Effector memory CD4-positive, alpha-beta T cell (primary cell): ENCODE measurements at places on chromosomes 2 and 18.

GRCh38 chr2:120345608-120346007 is 328 bp upstream of the INHBB start:
- DNase-seq, result no peak

GRCh38 chr2:74507926-74508520 is 528 bp upstream of the PCGF1 start:
- DNase-seq, result no peak

DNA sequence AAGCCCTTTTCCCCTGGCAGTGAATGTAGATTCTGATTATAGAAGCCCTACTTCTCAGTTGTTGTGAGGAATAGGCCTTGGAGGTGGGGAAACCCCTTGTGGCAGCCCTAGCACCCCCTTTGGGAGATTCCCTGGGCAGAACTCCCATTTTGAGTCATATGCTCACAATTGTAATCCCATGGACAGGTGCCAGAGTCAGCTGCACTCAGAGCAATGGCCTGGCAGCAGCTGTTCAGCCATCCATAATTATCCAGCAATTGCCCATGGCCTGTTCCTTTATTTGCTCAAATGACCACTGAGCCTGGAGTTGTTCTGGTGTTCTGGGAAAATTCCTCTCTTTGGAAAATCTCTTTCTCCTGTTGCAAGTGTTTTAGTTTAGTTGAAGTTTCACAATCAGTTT is 71.7 kb downstream of the PTRHD1 start:
- no peak for DNase-seq

GRCh38 chr2:65055422-65056214 is 598 bp upstream of the CEP68 start:
- DNase-seq, result no peak

GRCh38 chr2:1686784-1687105 is 57.6 kb downstream of the PXDN start:
- no peak for DNase-seq

GRCh38 chr2:208361077-208361441 is 45.5 kb upstream of the PTH2R start:
- no peak for DNase-seq

GRCh38 chr2:230824406-230824978 is 40.2 kb upstream of the ITM2C start:
- DNase-seq, result peak; percentile 19

- no peak for DNase-seq
Observed at GRCh38 chr2:199727801-199728200, 123.2 kb downstream of the FTCDNL1 start.

DNA sequence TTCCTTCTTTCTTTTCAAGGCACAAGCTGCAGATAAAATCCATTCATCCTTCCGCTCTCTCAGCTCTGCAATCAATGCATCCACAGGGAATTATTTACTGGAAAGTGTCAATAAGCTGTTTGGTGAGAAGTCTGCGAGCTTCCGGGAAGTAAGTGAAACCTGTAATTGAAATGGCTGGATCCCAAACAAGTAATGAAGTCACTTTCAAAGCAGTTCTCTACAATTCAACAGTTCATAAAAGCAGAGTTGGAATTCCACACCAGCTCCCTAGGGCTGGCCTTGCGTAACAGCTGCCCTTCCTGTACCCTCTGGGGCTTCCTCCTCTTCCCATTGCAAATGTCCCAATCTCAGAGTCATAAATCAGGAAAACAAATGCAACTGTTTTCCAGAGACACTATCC is 9.6 kb downstream of the SERPINB2 start:
- DNase-seq, result no peak

- no peak for DNase-seq
Observed at GRCh38 chr2:27249159-27249890, 13.5 kb downstream of the SLC30A3 start.

DNA sequence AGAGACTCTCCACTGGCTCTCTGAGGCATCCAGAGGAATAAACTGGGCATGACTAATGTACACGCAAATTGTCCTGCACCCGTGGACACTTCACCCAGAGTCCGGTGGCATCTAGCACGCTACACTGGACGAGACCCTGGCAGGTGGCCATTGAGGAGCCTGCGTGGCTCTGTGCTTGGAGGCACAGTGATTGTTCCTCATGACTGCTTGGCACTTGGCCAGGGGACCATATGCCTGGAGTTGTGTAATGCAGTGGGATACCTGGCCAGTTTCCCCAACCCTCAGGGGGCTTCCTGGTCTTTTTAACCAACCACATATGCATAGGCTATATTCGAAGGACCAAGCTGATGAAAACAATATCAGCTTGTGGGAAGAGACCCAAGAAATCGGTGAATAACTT is 66.6 kb downstream of the MTCL1 start:
- no peak for DNase-seq

GRCh38 chr2:189142893-189143759 is 36.4 kb downstream of the COL5A2 start:
- peak; percentile 2 for DNase-seq

DNA sequence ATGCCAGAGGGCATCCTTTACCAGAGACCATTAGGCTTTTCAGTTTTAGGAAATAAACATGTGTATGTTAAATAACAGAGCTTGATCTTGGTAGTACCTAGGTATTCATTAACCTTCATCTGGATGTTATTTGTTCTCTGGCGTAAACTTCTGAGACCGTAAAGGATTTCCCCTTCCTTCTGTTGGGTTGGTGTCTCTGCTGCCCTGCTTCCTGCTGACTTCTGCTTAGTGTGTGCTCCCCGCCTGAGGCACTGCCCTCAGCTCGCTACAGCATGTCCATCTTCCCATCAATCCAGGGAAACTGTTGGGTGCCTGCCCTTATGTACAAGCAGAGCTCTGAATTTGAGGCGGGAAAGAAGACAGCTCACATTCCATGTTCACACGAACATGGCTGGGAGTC is 177.9 kb downstream of the TPGS2 start:
- no peak for DNase-seq

GRCh38 chr2:30136764-30137444 is 9.9 kb upstream of the YPEL5 start:
- DNase-seq, result no peak

DNA sequence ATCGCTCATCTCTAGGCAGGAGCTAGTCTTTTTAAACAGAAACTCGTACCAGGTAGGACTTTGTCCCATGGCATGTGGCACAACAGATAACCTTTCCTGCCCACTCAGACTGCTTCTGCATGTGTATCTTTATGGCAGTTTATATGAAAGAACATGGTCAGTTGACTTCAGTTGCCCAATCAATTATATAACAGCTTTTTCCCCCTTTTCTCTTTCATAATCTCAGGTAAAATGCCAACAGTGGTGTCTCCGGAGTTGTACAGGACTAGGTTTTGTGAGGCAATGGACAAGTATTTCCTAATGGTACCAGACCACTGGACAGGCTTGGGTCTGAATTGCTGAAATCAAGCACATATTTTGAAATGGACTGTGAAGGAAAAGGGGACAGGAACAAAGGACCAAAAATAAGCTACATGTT is 51.6 kb upstream of the PTH2R start:
- no peak for DNase-seq

DNA sequence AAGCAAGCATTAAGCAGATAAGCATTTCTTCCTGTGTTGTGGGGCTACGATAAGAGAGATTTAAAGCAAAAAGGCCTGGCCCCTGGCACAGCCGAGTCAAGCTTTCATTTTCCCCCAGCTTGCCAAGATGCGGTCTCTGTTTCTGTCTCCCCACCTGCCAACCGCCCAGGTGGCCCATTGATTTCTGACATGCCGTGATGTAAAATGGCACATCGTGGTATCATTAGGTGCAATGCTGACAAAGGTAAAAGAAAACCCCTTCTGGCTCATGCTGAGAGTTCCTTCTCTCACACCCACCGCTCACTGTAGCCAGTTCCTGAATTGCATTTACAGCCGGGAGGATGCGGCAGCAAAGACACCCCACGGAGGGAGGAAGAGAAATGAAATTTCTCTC is 62.8 kb downstream of the BOD1L2 start:
- DNase-seq, result no peak

- no peak for DNase-seq
Observed at GRCh38 chr2:203909261-203909967, 27.1 kb upstream of the ICOS start.

DNA sequence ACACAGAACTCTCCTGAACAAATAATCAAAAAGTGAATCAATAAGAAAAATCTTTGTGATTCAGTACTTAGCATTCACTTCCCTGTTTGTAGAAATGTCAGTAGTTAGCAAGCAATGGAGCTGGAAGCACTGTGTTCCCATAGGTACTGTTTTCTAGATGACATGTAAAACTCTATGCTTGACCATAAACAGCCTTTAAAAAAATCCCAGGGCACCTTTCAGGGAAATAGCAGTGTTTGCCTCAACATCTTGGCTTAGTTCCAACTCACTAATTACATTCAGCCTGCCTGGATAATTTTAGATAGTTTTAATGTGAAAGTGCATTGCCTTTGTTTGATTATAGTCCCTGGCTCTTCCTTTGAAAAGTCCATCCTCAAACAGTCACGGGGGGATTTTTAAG is 721.8 kb downstream of the ERBB4 start:
- DNase-seq, result no peak

DNA sequence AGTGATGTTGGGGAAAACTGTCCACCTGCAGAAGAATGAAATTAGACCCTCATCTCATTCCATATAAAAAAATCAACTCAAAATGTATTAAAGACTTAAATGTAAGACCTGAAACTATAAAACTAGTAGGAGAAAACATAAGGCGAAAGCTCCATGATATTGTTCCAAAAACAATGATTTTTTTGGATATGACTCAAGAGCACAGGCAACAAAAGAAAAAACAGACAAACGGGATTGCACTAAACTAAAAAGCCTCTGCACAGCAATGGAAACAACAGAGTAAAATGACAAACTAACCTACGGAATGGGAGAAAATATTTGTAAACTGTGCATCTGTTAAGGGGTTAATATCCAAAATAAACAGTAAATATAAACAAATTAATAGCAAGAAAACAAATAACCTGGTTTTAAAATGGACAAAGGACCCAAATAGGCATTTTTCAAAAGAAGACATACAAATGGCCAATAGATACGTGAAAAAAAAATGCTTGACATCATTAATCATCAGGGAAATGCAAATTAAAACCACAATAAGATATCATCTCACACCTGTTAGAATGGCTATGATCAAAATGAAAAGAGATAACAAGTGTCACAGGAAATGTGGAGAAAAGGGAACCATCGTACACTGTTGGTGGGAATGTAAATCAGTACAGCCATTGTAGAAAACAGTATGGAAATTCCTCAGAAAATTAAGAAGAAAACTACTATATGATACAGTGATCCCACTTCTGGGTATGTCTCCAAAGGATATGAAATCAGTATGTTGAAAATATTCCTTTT is 26.6 kb downstream of the LRRFIP1 start:
- DNase-seq, result no peak

GRCh38 chr2:48145845-48146452 is 239.7 kb upstream of the FBXO11 start:
- DNase-seq, result no peak

GRCh38 chr18:38427736-38428135 is 862.1 kb upstream of the CELF4 start:
- no peak for DNase-seq

DNA sequence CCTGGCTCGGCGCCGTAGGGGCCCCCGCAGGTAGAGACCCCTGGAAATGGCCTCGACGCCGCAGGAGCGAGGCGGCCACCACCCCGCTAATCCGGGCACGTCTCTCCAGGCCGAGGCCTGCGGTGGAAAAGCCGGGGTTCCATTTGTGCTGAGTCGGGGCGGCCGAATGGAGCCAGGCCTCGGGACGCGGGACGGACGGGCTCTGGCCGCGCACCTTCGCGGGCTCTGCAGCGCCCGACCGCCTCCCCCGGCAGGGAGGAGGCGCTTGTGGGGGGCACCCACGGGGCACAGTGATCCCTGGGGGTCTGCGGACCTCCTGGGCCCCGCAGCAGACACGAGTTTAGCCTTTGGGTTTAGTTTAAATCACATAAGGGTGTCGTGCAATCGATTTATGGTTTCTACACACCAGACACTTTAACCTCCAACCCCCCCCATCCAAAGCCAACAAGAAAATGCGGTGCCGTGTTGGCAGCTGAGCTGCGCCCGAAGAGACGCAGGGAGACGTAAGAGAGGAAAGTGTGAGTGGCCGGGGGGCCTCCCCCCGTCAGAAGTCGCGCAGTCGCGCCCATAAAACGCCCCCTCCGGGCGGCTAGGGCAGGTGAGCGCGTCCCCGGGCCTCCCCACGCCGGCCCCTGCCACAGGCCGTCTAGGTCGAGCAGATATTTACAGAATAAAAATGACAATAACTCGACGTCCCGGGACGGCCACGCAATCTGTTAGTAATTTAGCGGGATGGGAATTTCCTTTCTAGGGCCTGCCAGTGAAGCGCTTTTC is 1.0 kb upstream of the NFATC1 start:
- DNase-seq, result peak; percentile 55

- no peak for DNase-seq
Observed at GRCh38 chr2:20425371-20425881, 21.4 kb upstream of the RHOB start.

DNA sequence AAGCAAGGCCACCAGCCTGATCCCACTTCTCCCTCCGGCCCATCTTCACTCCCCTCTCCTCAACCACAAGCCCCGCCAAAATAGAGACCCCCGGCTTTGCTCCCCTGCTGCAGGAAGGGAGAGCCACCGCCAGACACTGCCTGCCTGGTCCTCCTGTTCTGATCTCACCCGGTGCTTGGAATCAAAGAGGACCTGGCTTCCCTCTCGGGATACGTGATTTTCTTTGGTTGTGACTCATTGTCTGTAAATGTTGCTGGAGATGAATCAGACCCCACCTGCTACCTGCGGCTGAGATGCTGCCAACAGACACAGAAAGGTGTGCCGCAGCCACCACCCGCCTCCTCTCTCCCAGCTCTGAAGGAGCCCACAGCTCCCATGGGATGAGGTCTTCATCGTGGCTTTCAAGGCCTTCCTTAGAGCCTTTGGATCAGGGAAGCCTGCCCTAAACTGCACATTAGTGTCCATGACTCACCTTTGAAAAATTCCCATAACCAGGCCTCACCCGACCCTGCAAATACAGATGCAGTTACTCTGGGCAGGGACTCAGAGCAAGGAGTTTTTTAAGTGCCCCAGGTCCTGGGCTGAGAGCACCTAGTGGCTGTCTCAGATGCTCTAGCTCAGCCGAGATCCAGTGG is 79.4 kb upstream of the ZNF532 start:
- no peak for DNase-seq

- no peak for DNase-seq
Observed at GRCh38 chr2:201470821-201471731, 19.5 kb downstream of the STRADB start.

GRCh38 chr2:46447649-46448048 is 31.7 kb upstream of the TMEM247 start:
- DNase-seq, result no peak

- DNase-seq, result no peak
Observed at GRCh38 chr2:182951948-182952663, 85.7 kb upstream of the FRZB start.

DNA sequence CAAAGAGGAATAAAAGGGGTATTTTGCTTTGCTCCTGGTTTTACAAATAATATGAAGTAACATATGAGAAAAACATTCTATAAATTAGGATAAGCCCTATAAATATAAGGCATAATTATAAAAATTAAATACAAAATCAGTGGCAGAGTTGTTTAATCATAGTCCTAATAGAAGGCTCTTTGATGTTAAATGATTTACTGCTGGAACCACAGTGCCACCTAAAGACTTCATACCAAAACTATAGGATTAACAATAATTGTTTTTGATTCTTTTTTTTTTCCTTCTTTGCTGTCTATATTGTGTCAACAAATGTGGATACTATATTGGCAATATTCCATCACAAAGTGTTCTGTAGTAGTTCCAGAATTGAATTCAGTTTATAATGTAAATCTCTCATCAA is 837.7 kb upstream of the SLC39A10 start:
- no peak for DNase-seq

- DNase-seq, result no peak
Observed at GRCh38 chr2:222241128-222241870, 57.5 kb downstream of the PAX3 start.
